ENCODE measurements at places on chromosomes 2 and 18.
A peak's percentile ranks its signal among the peaks of the same experiment; 100 is the strongest.

GRCh38 chr18:68447286-68447685, 267.6 kb downstream of the TMX3 start:
- DNase-seq = no peak

DNA sequence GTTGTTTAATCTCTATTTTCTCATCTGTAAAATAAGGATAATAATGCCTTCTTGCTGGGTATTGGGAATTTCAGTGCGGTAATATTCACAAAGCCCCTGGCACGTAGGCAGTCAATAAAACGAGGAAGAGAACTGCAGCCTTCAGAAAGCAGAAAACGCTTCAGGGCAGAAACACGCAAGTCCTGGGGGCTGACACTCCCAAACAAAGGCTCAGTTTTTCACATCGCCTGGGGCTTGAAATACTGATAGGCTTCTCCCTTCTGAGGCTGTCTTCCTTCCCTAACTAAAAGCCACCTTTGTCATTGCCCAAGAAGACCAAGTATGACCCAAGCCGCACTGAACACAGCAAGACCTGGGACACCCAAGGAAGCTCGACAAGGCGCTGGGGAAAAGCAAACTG, 32.4 kb downstream of the TMEM177 start:
- DNase-seq = no peak

DNA sequence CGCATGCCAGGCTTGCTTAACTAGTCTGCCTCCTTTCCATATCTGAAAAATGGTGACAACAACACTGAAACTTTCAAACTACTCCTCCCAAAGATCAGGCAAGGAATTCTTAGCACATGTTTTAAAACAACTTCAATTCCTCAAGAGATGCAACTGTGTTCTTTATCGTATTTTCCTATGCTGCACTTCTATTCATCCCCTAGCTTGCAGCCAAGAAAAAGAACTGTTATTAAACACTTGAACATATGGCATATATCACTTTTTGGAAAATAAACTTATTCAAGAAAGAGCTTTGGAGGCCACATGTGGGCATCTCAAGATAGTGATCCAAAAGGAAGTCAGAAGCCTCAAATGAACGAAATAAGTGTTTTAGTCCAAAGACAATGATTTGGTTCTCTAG, 75.6 kb upstream of the STAM2 start:
- DNase-seq = no peak

GRCh38 chr2:232113821-232114220, 152.3 kb downstream of the DIS3L2 start:
- peak; percentile 8 for DNase-seq
